Kidney tubule cell (primary cell): ENCODE measurements at places on chromosomes 5 and 9.
A peak's percentile ranks its signal among the peaks of the same experiment; 100 is the strongest.

- DNase-seq, result peak; percentile 37
Measured at GRCh38 chr5:55407059-55407684, 99.4 kb downstream of the MTREX start.

DNA sequence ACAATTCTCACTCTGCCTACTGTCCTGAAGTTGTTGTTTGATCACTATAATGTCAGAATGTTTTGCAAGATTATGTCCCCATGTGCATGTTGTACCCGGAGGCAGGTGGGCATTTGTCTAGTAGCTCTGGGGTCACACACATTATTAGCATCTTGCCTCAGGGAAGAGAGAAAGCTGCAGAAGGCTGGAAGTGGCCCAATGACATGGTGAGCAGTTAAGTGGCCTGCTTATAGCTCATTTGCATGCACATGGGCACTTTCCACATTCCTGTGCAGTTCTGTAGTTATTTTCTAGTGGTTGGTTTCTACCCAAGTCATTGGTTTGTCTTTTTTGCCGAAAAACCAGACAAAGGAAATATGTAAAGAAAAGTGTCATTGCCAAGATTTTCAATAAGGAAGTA is 80.9 kb downstream of the MAP1B start:
- DNase-seq, result no peak

- DNase-seq, result no peak
Measured at GRCh38 chr5:55021821-55022220, 2.2 kb upstream of the GZMK start.

DNA sequence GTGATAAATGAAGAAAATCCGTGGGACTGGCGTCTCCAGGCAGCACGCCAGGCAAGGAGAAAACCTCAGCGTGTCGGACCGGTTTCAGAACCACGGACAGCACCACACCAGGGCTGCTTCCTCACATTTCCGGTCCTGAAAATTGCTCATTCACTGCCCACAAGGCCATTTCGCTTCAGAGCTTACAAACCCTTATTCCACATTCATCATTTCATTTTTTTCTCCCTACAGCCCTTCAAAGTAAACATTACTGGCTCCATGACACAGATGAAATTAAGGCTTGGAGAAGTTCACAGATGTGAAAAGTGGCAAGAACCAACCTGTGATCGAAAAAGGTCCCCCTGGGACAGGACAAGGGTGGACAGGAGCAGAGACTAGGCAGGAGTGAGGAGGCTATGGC is 1.5 kb upstream of the GPRIN1 start:
- peak; percentile 82 for DNase-seq

DNA sequence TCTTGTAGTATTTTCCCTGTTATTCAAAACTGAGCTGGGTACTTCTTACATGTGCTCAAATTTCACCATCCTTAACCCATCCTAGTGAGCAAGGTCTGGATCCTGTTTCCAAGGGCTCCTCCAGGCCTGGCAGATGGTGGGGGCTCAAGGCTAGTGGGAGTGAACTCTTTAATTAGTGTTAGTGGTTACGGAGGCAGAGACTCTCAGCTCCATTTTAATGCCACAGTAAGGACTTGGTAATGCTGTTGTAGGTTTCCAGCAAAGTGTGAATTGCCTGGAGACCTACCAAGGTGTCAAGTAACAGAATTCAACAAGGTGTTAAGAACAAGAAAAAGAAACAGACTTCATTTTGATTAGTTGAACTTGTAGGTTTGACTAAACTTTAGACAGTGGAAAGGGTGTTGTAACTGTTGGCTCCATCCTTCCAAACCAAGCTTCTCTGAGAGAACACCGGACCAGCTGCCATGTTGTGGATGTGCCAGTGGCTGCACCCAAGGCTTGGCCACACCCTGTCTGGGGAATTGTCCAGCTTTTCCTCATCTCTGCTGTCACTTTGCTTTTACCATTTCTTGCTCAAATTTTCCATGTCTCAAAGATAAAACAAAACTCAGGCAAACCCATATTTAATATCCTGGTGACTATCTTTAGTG is 98.7 kb downstream of the ADCY2 start:
- DNase-seq, result no peak

DNA sequence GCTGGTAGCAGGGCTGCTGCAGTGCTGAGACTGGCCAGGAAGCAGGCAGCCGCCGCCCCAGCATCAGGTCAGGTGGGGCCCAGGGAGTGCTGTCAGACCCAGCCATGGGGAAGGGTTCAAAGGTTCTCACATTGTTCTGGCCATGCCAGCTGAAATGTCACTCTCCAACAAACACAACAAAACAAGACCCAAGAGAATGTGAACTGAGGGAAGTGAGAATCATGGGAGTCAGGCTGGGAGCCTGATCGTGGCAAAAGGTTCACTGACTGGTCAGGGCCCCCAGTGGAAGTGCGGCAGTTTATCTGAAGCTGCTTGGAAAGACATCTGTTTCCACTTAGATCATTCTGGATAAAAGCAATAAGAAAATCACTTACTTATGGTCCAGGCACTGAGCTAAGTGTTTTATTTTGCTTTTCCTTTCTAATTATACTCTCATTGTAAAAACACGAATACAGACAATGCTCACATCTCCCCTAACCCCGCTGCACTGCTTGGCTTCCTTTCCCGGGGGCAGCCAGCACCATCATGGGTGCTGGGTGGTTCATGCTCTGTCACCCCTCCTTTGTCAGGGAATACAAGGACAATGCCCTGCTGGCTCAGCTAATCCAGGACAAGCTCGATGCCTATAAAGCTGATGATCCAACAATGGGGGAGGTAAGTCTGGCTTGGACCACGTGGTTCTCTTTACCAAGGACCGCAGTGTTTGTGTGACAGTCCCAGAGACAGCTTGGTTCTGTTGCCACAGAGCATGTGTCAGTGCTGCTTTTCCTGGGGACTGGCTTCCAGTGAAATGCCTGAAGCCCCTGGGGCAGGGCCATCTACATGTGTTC is 41.9 kb upstream of the CFAP157 start:
- DNase-seq, result peak; percentile 9

GRCh38 chr5:71681296-71681695 is 37.8 kb upstream of the CARTPT start:
- DNase-seq, result peak; percentile 79

DNA sequence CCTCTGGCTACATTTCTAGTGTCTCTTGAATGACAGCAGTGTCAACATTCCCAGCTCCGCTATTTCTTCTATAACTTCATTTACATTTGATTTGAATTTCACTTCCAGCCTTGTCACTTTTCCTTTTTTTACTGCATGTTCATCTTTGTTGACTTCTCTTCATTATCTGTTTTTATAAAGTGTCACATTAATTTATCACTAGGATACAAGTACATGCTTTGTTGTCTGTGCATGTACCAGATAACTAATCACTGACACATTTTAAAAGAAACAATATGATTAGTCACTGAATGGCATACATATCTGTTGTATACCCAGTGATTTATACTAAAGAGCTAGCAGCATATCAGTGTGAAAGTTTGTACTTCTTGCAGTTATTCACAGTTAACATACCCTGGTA is 29.1 kb downstream of the ARSK start:
- no peak for DNase-seq

- DNase-seq, result peak; percentile 53
Measured at GRCh38 chr9:70484232-70485130, 70.0 kb upstream of the KLF9 start.
